Stimulated activated CD4-positive, alpha-beta T cell treated with anti-CD3 and anti-CD28 coated beads, Interleukin-15, amount 100 ng/mL, for 48 hours (primary cell): ENCODE measurements at places on chromosomes 6 and 20.

DNA sequence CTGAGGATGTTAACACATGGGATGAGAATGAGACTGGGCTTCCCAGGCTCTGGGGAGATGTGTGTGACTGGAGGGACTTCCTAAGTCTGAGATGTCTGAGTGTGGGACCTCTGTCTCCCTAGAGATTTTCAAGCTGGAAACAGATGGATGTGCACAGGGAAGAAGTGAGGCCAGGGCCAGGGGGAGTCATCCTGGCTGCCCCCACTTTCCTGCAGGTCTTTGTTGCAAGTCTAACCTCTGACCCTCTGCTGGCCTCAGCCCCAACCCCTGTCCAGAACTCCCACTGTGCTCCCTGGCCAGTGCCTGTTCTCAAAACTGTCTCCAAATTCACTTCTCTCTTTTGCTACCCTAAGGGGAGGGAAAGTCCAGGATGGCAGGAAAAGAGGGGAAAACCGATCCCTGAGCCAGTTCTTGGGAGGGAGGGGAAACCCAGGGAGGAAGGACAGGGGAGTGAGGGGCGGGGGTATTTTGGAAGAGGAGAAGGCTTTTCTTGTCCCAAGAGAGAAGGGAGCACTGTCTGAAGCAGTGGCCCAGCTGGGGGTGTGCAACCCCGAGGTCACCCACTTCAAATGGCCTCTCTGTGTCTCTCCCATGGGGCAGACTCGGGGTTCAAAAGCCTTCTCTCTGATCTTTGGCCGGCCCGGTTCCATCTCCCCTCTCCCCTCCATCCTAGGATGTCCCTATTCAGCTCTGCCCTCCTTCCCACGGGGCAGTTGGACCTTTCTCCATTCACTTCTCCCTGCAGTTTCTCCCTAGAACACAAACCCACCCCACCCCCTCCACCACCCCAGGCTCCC, 3.1 kb downstream of the PPP1R18 start:
- no peak for DNase-seq

DNA sequence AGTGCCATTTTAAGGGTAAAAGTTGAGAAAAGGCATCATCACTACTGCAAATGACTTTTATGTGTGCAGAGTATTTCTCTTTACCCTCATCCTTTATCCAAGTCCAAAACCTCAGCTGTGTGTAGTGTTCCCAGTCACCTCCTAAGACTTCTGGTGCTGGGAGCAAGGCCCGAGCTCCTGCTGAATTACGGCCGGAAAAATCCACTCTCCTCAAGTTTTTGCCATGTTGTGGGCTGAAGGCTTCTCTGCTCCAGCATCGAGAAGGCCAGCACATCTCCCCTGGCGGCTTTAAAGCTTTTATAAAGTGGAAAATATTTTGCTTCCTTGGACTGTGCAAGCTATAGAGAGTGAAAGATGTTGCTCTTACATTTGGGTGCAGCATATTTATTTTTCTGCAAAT, 153.2 kb upstream of the THBS2 start:
- DNase-seq, result no peak

DNA sequence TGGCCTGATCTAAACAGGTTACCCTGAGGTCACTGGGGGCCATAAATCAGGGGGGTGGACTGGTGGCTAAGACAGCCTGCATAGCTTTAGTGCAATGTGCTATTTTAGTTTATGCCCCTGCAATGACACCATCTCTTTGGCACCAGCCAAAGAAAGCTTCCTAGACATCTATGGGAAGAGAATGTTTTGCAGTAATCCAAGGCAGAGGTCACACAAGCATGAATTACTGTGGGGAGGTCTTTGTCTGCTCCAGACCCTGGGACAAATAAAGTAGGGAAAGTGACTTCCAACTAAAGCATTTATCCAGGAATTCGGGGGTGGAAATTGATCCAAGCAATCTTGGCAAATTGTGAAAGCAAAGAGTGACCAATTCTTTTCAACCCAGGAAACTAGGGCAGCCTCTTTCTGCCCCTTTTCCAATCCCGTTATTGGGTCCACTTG, 5.3 kb downstream of the RIPOR2 start:
- DNase-seq, result no peak

DNA sequence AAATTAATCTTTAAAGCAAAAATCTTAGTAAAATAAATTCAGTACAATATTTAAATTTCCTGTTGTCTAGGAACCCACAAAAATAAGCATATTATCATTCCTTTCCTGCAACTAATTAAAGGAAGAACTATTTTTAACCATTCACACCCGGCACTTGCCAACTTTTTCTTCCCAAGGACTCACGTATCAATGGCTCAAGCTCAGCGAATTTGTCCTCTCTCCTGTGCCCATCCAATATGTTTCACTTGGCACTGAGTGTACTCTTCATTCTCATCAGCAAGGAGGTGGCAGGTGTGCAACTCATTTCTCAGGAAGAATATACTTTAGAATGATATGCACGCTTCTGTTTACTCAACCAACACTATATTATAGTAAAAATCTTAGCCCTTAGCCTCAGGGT, 419.4 kb downstream of the C6orf118 start:
- DNase-seq, result no peak

DNA sequence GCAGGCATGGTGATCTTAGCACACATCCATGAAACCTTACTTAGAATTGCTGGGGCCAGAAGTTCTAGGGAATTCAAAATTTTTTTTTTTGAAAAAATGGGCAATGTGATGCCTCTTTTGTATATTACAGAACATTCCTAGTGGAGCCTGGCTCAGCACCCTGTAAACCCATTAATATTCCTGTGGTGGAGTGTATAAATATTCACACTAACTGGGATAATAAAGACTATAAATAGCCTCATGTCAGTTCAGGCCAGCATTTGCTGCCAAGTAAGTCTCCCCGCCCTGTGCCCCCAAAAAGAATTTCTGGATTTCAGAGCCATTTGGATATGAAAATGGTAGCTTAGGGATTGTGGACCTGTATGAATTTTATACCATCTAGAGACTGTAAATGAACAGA, 14.8 kb downstream of the BANF2 start:
- DNase-seq, result no peak

- DNase-seq, result no peak
Observed at GRCh38 chr20:33470866-33471265, 19.0 kb upstream of the CBFA2T2 start.

- DNase-seq, result no peak
Observed at GRCh38 chr20:4342609-4343008, 327.3 kb upstream of the RNF24 start.
